Activated CD4-positive, alpha-beta T cell treated with anti-CD3 and anti-CD28 coated beads for 36 hours (primary cell): ENCODE measurements at places on chromosomes 4 and X.

DNA sequence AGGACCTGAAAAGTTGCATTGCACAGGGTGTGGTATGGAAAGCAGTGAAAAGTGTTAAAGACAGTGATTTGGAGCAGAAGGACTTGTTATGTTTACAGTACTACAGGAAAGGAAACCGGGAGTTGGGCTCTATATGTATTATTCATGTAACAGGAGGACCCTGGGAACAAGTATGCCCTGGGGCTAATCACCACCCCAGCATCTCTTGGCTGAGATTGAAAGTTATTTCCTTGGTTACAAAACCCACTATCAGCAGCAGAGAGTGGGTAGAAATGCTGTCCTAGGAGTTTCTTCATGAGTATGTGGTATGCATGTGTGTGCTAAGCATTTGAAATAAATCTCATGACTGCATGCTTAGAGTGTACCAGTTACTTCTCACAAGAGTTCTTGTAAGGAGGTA lies 46.9 kb downstream of the STK32B start:
- no peak for DNase-seq

DNA sequence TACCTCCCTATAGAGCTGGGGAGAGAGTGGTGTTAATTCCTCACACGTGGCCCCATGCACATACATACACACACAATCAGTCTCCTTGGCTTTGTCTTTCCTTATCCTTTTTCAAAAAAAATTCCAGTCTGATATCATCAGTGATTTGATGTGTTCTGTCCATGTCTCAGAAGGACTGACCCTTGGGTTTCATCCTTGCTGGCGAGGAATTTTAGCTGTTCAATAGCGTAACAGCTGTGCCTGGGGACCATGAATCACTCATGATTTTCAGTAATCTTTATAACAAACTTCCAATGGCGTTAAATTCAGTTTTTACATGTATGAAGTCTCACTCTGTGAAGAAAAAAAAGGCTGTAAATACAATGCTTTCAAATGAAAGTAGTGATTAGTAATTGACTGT lies 204.6 kb downstream of the RBMX2 start:
- DNase-seq, result no peak

- no peak for DNase-seq
These were observed 165.0 kb downstream of the FMR1NB start for GRCh38 chrX:148146121-148146520.

DNA sequence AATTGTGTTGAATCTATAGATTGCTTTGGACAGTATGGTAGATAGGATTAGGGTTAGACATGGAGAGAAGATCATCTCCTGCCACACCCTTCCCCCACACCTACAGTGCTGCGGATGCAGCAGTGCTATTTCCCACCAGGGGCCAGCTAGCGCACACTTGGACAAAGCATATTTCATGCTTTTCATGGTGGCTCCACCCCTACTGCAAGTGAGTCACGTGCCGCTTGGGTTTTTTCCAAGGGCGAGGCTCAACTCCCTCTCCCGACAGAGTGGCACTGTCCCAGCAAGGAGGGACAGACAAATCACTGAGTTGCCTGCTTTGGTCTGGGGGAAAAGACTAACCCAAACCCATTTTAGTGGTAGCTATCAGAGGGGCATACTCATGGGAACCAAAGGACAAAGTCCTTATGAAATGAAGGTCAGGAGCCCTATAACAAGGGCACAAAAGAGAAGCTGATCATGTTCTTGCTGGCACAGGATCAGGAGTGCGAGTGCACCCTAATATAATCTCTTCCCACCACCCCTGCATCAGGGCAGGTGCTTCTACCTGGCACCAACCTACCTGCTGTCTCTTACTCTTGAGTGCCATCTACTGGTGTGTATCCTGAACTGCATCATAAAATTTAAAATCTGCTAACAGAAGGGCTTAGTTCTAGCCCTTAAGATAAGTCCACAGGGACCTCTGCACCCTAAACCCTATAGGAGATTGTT lies 55.1 kb upstream of the PGAM4 start:
- DNase-seq, result peak; percentile 28

DNA sequence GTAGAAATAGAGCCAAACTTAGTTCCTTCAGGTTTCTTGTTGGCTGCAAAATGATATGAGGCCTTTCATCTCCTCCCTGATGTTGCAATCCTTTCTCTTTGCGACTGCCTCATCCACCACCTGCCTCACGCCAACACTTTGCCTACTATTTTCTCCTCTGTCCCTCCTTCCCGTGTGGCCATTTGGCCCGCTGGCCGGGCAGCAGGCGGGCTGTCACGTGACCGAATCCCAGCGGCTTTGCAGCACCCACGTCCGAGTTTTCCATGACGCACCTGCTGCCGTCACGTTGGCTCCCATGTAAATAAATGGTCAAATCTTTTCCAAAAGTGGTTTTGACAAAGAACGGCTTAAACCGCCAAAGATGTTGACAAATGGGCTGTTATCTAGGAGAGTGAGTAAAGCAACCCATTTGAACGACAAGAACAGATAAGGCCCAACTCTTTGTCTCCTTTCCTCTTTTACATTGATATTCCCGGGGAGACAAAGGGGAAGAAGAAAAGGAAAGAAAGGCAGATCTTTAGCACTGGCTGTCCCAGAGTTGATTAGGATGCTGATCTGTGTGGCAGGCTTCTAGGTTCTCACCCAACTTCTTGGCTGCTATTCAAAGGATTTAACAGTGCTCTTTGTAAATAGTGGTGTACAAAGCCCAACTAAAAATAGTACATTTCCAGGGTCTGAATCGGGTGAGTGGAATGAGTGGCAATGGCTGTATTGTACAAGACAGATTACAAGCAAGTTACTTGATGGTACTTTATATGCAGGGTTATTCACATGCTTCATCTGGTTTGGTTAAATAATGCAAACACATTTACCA lies 174.2 kb upstream of the JADE1 start:
- no peak for DNase-seq

- DNase-seq, result no peak
These were observed 21.7 kb downstream of the GAB1 start for GRCh38 chr4:143358419-143358818.

GRCh38 chrX:111492085-111492484 lies 19.4 kb upstream of the SERTM2 start:
- no peak for DNase-seq

DNA sequence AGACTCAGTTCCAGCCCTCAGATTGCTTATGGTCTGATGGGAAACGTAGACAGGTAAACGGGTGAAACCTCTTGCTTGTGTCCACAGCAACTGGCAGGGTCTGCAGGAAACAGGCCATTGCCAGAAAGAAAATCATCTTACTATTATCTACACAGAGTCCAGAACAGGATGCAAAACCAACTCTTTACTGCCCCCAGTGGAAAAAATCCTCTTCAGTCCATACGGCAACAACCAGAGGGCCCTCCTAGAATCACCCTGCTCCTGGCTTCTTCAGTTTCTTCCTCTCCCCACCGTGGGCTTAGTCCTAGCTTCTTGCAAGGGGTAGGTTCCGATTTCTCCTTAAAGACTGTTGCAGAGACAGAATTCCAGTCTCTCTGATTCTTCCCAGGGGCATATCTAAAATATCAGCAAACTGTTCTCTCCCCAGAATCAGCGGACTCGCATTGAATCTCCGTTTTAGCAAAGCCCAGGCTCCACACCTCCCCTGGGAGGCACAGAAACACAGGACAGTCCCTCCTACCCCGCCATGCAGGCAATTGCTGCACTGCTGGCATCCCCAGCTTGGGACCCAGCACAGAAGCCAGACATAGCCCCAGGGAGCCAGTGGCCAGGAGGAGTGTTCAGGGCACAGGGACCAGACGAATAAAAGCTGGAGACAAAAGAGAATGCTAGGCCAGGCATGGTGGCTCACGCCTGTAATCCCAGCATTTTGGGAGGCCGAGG lies 41.0 kb upstream of the SH3RF1 start:
- peak; percentile 10 for DNase-seq

DNA sequence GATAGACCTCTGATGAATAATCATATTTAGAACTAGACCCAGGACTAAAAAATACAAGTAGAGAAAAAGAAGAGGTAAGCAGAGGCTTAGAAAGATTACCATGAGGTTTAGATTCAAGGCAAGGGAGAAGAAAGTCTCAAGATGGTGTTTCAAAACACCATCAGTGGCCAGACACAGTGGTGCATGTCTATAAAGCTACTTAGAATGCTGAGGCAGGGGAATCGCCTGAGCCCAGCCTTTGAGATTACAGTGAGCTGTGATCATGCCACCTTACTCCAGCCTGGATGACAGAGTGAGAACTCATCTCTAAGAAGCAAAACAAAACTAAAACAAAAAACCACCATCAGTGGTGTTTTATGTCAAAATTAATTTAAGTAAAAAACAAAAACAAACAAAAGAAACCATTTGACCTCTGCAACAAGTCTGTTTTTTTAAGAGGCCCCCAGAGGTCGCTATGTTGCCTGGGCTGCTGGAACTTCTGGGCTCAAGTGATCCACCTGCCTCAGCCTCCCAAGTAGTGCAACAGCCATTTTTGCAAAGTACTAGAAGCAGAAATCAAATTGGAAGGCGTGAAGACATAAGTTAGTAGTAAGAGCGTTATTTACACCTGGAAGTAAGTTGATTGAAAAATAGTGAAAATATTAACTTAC lies 784.3 kb downstream of the ADGRL3 start:
- no peak for DNase-seq

- DNase-seq, result no peak
These were observed 16.3 kb downstream of the SPRY1 start for GRCh38 chr4:123412700-123413512.

GRCh38 chr4:71827826-71828225 lies 43.9 kb upstream of the GC start:
- no peak for DNase-seq

GRCh38 chr4:81684352-81684751 lies 212.6 kb upstream of the RASGEF1B start:
- DNase-seq, result no peak

GRCh38 chr4:182694551-182694950 lies 222.6 kb downstream of the DCTD start:
- DNase-seq, result no peak

- peak; percentile 55 for DNase-seq
These were observed 19.4 kb downstream of the MTM1 start for GRCh38 chrX:150587585-150588503.

- no peak for DNase-seq
These were observed 367.5 kb downstream of the PRDM5 start for GRCh38 chr4:120555058-120555457.

DNA sequence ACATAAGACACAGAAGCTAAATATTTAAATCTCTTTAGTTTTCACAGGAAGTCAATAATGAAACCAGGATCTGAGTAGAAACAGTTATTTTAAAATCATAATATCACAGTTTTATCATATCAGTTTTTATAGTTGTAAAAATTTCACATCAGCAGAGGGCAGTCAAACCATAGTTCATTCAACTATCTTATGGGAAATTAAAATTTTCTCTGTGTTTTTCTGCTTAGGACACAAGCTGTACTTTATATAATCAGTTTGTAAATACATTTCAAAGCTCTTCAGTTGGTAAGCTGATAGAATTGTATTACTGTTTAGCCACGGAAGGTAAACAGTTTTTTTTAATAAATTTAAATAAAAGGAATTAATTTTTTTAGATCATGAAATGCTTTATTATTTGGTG lies 204.8 kb upstream of the NUDT6 start:
- DNase-seq, result no peak

GRCh38 chr4:186297013-186297645 lies 31.1 kb downstream of the F11 start:
- no peak for DNase-seq

- DNase-seq, result no peak
These were observed 353.1 kb upstream of the NR3C2 start for GRCh38 chr4:148795156-148795864.

DNA sequence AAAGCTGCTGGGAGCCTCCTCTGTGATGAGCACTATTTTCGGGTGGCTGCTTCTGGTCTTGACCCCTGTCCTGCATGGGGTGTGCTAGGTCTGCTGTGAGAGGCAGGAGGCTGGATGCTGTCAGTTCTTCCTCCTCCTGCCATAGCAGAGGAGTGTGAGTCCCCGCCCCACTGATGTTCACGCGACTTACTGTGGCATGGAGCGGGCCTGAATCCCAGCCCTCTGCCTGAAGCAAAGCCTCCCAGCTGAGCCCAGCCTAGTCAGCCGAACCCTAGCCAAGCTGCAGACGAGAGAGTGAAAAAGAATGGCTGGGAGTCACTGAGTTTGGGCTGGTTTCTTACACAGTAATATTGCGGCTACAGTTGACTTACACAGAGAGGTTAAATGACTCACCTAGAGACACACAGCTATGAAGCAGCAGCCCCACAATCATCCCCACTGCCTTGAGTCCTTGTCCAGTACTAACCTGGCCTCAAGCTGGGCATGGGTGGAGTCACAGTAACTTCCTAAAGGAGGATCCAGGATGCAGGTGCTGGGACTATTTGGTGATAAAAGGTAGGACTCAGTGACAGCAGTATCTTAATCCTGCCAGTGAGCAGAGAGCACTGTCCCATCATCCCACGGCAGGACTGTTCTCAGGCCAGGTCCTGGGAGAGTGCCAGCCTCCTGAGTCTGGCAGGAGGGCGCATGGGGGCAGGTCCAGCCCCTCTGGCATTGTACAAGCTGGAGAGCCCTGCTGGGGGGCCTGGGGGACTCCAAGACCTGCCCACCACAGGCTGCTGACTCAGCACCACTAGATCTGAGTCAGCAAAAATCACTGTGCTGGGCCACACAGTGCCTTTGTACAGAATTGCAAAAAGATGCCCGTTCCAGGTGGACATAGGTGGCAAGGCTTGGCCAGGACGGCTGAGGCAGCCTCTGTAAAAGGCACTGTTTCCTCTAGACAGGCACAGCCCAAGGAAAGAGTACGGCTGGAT lies 60.4 kb upstream of the CRMP1 start:
- no peak for DNase-seq

DNA sequence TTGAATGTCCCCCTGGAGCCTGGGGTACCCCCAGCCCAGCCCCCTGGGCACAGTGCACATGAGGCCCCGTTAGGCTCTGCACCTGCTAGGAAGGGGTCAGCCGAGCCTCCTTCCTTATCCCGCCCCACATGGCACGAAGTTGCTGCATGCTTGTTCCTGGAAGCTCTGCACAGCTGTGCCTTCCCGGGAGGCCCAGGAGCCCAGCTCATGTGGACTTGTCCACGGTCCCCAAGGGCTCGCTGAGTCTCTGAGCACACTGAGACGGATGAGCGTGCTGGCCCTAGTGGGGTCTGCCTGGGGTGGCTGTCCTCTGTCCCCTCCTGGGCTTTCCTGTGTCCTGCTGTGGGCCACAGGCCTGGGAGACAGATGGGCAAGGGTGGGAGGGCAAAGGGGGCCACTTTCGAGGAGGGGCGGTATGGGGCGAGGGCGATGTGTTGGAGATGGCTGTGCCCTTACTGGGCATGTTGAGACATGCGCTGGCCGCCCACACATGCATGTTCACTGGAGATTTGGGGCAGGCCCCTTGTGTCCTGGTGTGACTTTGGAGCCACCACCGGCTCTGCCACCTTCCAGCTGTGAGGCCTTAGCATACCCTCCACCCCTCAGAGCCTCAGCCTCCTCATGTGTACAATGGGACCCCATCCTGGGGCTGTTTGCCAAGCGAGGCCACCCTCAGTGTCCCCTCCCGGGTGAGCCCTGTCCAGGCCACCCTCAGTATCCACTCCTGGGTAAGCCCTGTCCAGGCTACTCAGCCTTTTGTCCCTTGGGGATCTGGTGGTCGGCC lies 237.6 kb downstream of the AFAP1 start:
- no peak for DNase-seq

GRCh38 chr4:141565379-141566089 lies 70.8 kb upstream of the IL15 start:
- no peak for DNase-seq
